DMS 273 treated with DMSO at 0.1 percent for 48 hours (cell line): ENCODE measurements at places on chromosomes 3 and 15.

- DNase-seq = no peak
These were observed 136.4 kb downstream of the MAGI1 start for GRCh38 chr3:65902304-65902793.

DNA sequence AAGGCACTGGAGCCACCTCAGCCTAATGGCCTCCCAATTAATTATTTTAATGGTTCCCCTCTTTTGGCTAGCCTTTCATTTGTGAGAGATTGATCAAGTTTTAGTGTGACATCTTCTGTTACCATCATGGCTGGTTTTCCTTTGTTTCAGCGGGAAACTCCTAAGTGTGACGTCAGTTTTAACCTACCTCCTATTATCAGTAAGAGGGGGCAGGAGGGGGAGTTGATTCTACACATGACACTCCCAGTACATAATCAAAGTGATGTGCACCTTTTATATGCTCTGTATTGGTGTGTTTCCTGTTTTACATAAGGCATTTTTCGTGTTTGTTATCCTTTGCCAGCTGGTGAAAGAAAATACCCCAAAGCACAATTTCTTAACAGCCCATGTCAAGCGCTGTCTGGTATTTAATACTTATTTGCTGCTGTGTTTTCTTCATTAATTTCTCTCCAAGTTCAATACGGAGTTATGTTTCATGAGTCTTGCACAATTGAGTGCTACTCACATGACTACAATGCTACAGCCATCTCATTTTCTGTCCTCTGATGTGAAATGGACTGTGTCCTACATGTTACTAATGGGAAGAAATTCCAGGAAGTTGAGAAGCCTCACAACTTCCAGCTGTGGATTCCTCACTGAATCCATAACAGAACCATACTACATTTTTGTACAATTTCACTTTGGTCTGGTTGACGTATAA is 52.2 kb upstream of the POLR2M start:
- no peak for DNase-seq

DNA sequence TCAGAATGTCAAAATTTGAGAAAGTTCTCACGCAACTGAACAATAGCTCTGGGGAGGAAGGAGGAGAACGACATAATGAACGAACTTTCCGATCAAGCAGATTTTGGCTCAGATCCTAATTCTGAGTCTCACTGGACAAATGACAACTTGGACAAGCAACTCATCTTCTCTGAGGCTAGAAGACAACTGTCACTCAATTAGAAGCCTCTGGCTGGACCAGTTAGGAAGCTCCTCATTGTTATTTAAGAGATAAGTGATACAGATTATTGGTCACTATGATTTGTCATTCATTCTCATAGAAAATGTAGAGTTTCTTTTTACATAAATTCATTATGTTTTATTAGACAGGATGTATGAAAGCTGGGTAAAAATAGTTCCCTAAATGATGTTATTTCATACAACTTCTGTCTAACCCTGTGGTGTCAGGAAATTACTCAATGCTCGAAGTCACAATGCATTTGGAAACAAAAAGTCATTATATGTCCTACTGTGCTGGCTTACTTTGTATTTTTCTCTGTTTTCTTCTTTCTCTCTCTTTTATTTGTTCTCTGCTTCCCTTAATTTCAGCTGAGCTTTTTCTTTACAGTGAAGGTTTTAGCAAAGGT is 11.0 kb upstream of the C3orf49 start:
- DNase-seq = no peak

DNA sequence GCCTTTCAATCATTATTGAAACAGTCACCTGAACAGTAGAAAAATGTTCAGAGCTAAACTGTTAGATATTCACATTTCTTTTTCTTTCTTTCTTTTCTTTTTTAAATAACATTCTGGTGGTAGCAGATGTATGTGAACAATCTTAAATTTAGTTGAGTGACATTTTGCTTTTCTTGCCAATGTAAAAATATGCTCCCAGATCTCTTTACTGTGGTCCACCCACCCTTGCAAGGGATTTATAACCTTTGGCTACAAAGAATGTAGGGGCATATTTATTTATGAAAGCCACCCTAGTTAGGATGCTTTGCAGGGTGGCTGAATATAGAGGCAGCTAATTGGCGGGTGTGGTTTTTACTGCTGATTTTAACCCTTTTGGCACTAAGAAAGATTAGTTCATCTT is 473.9 kb downstream of the MFSD1 start:
- DNase-seq = no peak

- no peak for DNase-seq
These were observed 342.8 kb downstream of the TBC1D5 start for GRCh38 chr3:17399586-17399985.

DNA sequence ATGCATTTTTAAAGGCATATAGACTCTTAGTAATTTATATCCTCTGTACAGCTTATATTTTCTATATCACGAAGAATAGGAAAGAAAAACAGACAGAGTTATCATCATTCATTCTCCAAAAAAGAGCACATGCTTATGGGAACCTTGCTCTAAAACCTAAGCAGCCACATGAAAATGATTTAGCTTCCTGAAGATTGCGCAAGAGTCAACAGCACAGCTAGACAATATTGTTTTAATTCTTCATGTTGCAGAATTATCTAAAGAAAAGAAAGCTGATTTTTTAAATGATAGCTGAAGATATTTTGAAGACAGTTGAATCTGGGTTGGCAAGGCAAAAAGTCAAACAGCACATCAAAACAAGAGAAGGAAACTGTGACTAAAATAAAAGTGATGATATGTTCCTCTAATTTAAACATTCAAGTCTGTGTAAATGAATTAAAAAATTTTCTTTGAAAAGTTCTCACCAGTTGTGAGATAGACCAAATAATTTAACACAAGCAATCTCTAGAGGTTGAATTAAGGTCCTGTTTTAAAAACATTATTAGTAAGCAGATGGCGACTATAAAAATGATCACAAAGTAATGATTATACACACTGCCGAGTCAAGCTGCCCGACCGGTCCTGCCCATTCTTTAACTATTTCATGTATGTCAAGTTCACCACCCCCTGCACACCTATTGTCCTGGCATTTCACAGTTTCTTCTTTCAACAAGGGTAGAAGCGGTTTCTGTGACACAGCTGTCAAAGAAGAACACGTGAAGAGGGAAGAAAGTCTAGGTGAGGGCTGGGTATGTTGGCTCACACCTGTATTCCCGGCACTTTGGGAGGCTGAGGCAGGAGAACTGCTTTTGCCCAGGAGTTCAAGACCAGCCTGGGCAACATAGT is 74.2 kb upstream of the BHLHE40 start:
- no peak for DNase-seq
